ENCODE measurements at places on chromosomes 1 and 21.

- DNase-seq, result no peak
Measured at GRCh38 chr1:209549443-209550205, 33.9 kb upstream of the CAMK1G start.

GRCh38 chr21:38955495-38955894, 149.8 kb downstream of the ETS2 start:
- no peak for DNase-seq

DNA sequence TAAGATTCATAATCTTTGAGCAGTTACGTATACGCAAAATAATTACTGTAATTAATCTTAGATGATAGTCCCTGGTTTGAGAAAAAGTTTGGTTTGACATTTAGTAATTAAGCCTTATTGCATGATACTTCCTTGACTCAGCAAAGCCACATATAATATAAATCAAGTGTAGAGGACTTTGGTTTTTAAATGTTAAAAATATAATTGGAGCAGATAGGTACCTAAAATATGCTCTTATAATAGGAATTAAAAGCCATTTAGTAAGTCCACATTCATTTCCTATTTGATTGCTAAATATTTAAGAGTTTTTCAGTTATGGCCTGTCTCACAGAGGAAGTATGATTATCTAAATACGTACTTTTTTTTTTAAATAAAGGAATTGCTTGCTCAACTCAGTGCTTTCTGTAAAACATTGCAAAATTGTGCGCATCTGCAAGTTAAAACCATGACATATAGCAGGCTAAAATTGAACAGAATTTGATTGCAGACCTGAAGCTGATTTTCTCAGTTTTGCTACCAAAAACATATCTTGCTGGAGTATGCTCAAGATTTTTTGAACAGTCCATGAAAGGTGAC, 20.4 kb downstream of the RPE65 start:
- no peak for DNase-seq

DNA sequence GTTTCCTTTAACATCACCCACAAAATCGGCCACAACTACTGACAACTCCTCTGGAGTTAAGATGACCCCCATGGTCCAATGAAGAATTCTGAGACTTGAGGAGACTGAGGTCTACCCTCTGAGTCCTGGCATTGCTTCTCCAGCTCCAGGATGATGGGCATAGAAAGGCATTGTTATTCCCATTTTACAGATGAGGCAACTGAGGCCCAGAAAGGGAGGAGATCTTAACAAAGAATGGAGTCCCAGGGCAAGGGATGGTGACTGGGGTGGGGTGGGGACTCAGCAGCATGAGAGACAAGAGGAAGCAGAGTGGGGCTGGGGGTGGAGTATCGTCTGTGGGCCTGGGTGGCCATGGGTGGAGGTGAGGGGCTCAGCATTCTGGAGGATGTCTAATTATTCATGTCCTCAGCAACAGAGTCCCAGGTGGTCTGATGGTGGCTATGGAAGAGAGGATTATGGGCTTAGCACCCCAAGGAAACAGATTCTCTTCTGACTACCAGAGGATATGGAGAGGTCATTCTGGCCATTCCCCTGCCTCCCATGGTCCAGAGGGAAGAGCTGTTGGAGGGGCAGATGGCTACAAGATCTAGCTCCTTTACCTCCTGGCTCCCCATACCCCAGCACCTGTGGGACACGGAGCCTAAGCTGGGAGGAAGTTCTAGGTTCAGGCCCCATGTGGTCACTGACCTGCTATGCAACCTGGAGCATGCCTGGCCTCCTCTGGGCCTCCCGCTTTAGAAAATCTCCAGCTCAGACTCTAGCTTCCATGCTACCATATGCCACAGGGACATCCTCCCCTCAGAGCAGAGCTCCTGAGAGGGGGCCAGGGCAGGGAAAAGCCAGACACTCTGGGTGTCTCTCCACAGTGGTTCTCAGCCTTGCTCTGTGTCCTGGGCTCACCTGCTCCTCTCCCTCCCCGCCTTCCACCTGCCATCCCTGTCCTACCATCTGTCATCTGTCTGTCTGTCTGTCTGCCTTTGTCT, 37.4 kb upstream of the DMBX1 start:
- DNase-seq, result no peak

DNA sequence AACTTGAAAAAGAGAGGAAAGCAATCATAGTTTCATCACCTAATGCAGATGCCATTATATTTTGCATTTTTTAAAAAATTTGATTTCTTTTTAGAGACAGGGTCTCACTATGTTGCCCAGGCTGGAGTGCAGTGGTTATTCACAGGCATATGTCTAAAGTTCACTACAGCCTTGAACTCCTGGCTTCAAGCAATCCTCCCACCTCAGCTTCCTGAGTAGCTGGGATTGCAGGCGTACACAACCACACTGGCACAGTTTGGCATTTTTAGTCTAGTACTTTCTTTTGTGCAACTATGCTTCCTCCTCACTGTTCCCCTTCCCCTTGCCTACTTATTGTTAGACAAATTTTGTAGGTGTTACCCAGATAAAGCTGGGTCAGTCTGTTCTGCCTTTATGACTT, 18.0 kb downstream of the RHOU start:
- no peak for DNase-seq

DNA sequence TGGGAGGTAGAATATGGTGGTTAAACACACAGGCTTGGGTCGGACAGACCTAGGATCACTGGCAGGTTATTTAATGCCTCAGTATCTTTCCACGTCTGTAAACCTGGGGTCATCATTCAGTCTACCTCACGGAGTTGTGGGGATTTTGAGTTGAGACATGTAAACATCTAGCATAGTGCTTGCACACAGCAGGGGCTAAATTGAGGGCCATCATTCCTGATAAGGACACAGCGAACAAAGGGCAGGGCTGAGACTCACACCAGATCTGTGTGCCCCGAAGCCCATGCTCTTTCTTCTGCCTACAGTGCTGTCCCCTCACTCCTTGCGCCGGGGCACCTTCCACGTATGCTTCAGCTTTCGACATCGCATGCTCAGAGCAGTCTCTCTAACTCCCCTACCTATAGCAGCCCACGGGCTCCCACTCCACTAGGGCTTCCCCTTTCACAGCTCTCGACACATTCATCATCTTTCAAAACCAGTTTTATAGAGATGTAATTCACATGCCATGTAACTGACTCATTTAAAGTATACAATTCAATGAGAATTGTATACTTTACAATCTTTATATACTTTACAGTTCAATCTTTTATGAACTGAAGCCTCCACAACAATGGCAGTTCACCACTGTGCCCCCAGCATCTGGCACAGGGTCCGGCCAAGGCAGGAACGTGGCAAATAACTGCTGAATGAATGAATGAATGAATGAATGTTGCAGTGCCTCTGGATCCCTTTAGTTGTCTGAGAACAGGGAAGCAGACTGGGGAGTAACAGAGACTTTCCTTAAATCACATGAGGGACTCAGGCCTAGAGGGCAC, 48.0 kb downstream of the GPR161 start:
- DNase-seq, result no peak

DNA sequence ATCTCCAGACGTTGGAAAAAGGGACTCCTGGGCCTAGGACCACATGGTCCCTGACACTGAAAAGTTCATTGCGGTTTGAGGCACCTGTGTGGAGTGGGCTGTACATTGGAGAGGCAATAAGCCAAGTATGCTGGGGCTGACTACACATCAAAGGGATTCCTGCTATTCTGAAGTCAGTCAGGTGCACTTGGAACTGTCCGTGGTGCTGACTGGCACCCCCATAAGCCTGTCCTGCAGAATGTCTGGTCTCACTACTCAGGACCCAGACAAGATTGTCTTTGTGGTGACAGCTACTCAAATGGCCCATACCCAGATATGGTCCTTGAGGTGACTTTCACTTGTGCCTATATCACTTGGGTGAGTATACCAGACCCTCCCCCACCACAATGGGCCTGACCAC, 150.6 kb downstream of the RWDD3 start:
- DNase-seq, result no peak

- no peak for DNase-seq
Measured at GRCh38 chr1:17470021-17470799, 30.7 kb upstream of the RCC2 start.

DNA sequence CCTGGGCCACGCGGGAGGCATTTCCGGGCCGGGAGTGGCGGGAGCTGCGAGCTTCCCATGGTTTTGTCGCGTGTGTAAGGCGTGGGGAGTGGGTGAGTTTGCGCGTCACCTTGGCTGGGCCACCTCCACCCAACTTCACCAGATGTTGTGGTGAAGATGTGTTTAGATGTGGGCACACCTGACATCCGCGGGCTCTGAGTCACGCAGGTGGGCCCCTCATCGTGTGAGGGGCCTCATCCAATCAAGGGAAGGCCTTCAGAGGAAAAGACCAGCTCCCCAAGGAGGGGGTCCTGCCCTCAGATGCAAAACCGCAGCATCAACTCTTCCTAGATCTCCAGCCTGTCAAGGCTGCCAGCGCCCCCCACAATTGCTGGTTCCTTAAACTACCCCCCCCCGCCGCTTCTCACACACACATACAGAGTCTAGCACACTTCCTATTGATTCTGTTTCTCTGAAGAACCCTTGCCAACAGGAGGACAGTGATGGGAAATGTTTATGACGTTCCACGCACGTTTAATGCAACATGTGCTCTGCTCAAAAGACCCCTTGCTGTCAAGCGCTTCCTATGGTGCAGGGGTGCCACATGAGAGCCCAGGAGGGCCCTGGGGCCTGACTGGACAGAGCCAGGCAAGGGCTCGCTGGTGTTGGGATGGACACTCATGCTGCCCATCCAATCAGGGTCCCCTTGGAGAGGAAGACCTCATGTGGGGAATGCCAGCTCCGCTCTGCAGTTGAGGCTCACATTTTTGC, 11.9 kb downstream of the ACTRT2 start:
- DNase-seq, result no peak

GRCh38 chr1:97006044-97006661, 284.6 kb downstream of the PTBP2 start:
- no peak for DNase-seq

DNA sequence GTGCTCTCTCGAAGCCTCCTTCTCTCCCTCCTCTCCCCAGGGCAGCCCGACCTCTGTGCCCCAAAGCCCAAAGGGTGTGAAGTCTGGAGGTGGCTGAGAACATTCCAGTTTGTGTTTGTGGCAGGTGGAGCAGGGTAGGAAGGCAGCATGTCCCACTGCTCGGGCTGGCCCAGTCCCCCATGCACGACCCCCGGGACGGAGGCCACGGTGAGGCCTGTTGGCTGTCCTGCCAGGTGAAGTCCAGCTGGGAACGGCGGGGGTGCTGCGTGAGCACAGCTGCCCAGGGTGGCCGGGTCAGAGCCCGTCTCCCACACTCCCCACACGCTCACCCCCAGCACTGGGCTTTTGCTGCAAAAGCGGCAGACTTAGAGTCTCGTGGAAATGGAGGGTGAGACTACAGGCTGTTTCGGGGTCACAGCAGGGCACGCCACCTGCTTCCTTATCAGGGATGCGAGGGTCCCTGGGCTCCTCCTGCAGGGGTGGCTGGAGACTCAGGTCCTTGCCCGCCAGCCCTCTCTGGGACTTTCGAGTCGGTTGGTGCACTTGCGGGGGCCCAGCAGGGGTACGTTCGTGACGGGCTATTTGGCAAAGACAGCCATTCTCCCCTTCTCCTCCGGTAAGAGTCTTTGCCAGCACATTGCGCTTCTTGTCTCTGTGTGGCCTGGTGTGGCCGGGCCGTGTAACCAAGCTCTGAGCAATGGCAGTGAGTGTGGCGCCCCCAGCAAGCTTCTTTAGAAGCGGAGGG, 40.3 kb downstream of the MORN1 start:
- no peak for DNase-seq

DNA sequence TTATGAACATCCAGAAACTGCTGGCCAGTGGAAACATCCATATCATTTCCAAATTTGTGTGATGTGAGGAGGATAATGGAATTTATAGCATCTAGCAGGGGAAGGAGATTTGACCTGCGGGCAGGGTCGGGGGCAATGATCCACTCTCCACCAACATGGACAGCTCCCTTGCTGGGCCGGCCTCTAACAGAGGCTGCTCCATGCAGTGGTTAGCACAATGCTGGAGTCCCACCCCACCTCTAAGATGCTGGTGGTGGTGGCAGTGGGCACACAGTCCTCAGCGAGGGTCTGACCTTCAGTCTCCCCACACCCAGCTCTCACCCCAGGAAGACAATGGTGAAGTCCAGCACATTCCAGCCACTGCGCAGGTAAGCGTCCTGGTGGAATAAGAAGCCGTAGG, 18.7 kb downstream of the CACNA1S start:
- no peak for DNase-seq

- no peak for DNase-seq
Measured at GRCh38 chr1:21293537-21294265, 3.4 kb upstream of the ECE1 start.

GRCh38 chr1:16018749-16019643, 1.2 kb upstream of the HSPB7 start:
- no peak for DNase-seq

DNA sequence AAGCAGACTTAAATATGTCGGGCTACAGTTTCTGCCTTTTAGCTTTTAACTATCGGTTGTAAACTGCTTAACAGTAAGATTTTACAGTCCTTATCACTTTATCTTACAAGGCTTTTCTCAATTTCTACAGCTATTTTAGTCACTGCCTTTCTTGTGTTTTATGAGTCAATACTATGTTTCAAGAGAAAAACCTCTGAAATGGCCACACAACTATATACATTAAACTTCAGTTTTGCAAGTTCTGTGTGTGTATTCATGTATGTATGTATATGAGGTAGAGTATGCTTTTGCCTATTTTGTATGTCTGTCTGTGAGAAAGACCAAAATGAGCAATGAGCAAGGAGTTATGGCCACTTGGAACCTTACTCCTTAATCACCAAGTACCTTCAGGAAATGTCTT, 169.8 kb downstream of the SYT2 start:
- no peak for DNase-seq
